ENCODE measurements at places on chromosomes 4 and X. TPM values are rescaled to one million over a fixed set of nuclear protein-coding genes. Genes with fewer than 3 reads are reported as not detected.

- DNase-seq: no peak
- H3K27ac ChIP-seq: no peak overlapping the region
- no peaks in the 10 kb centered on the region for H3K27me3 ChIP-seq
Observed at GRCh38 chr4:96894621-96895020, 1054.7 kb downstream of the PDHA2 start.

GRCh38 chr4:117326091-117326490 lies 240.7 kb upstream of the TRAM1L1 start:
- peaks cover 20% of the 10 kb centered on the region for H3K4me1 ChIP-seq
- H3K27ac ChIP-seq: no peak overlapping the region
- no peak for DNase-seq
- H3K27me3 ChIP-seq: no peaks in the 10 kb centered on the region

The CXCL6 gene
- not detected for polyA plus RNA-seq

The HPGDS gene
- not detected for polyA plus RNA-seq

The TMEM156 gene
- not detected for polyA plus RNA-seq
